ENCODE measurements at places on chromosomes 13 and 19. TPM values are rescaled to one million over a fixed set of nuclear protein-coding genes. Genes with fewer than 3 reads are reported as not detected.

DNA sequence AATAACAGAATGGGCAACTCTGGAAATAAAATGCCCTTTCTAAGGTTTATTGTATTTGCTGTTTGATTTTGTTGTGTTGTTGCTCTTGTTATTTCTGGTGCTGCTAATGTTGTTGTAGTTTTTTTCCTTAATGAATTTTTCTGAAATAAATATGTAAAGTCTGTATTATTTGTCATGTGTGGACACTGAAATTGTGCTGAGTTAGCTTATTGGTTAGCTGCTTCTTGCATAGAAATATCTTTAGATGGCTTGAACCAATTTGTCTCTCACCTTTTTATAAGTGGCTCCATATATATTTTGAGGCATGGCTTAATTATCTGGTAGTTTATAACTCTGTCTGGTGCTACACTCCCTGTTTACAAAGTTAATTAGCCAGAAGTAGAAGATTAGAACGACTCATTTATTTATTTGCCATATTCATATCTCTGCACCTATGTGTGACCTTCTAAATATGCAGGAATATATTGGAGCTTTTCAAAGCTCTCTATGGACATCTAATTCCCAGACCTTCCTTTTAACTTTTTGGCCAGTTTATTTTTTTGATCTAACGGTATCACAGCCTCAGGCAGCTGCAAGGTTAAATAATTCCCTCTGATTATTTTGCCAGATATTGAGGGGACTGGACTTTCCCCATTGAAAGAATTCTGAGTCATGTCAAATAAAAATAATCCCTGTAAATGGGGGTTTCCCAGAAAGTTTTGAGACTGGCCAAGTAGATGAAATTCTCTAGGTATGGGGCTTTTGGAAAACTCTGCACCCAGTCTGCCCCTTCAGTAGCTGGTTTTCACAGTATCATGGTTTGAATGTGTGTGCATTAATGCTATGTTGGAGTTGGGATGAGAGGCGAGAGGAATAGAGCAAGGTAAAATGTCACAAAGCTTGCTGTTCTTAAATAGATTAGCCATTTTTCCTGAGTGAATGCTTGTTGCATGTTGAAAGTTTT lies 1331.7 kb upstream of the MIR17HG start:
- DNase-seq: no peak

DNA sequence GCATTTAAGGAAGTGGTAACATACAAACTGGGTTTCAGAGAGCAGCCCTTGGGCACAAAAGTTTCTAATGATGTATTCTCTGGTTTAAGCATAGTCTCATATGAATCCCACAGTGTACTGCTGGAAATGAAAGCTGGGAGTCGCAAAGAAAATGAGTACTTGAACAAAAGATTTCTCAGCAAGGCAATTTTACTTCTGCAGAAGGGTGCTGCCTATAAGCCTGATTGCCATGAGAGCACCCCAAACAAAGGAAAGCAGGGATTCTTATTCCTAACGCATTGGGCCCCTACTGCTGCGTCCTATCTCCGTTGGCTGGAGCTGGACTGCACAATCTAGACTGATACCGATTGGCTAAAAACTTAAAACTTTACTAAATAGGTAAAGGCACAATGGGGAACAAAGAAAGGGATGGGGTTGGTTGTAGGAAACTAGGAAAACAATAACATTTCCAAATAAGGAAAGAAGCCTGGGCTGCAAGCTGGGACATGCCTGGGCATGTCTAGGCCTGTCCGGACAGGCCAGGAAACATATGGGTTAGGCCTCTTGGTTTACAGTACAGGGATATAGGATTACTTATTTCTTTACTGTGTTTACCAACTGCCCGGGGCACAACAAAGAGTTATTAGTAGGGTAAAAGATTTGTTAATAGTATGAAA lies 27.4 kb upstream of the VN1R4 start:
- DNase-seq: no peak

The CBARP gene
- total RNA-seq: 8.8 TPM

The CRB3 gene
- not detected for total RNA-seq

DNA sequence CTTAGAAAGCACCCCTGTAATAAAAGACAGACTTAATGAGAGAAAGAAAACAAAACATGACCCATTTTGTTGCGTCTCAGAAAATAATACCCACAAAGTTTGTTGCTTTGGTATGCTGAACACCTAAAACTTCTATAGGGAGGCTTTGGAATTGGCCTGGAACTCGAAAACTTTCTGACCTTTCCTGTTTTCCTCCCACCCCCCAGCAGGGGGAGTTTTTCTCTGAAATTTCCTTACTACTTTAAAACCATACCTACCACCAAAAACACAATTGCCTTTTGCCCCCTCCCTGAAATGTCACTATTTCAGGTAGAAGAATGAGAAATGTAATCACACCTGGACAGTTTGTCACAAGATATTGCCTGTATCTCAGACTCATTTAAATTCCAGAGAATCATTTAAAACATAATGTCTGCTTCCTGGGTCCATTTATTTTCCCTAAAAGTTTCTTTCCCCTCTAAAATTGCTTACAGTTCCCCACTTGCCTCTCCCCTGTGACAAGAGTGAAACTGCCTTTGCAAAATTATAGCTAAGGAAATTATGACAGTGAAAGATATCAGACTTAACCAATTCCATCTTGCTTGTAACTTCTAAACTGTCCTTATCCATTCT lies 2700.2 kb downstream of the PCDH9 start:
- no peak for DNase-seq

The PCDH17 gene
- not detected for total RNA-seq

DNA sequence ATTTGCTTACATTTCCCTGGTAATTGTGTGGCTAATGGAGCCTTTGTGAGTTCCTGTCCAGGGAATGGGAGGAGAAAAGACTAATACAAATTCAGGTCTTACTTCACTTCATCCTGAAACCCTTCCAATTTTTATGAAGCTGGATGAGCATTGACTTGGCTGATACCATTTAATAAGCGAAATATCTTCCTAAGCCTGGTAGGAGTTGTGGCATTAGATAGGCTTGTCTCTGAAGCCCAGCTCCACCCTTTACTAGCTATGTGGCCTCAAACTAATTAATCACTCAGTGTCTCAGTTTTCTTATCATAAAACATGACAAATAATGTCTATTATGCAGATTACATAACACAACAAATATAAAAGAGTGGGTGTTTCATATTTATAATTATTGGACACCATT lies 106.3 kb downstream of the FGF9 start:
- DNase-seq: no peak

GRCh38 chr13:39401756-39402155 lies 201.2 kb downstream of the LHFPL6 start:
- DNase-seq: no peak

The PEX11G gene
- 1.4 TPM for total RNA-seq
